ENCODE measurements at places on chromosomes 1 and 21. TPM values are rescaled to one million over a fixed set of nuclear protein-coding genes. Genes with fewer than 3 reads are reported as not detected.

- DNase-seq = peak; percentile 28
These were observed 296.6 kb downstream of the OMA1 start for GRCh38 chr1:58249737-58250586.

RXFP4 gene
- polyA plus RNA-seq = 0.32 TPM

PYCR2 gene
- 44.0 TPM for polyA plus RNA-seq

USP33 gene
- polyA plus RNA-seq = 97.7 TPM

DNA sequence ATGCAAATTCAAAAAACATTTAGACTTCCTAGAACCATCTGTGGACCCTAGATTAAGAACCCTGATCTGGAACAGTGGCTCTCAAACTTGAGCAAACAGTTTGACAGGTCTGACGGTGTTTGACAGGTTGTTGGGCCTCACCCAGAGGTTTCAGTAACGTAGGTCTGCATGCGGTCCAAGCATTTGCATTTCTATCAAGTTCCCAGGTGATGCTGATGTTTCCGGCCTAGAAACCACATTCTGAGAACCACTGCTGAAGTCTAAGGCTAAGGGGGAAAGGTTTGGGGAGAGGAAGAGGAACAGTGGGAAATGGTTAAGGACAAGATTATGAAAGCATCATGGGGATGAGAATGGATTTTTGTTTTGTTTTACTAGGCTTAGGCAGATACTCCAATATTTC is 48.6 kb downstream of the MDM4 start:
- DNase-seq = no peak

- no peak for DNase-seq
These were observed 638.7 kb upstream of the RGS18 start for GRCh38 chr1:191519519-191519918.

GRCh38 chr1:204726478-204726877 is 40.9 kb upstream of the LRRN2 start:
- no peak for DNase-seq

GRCh38 chr1:74356493-74356892 is 121.3 kb downstream of the TNNI3K start:
- DNase-seq = no peak

GRCh38 chr21:39363607-39364555 is 15.0 kb upstream of the HMGN1 start:
- DNase-seq = no peak

DENND2D gene
- polyA plus RNA-seq = 20.4 TPM

DNA sequence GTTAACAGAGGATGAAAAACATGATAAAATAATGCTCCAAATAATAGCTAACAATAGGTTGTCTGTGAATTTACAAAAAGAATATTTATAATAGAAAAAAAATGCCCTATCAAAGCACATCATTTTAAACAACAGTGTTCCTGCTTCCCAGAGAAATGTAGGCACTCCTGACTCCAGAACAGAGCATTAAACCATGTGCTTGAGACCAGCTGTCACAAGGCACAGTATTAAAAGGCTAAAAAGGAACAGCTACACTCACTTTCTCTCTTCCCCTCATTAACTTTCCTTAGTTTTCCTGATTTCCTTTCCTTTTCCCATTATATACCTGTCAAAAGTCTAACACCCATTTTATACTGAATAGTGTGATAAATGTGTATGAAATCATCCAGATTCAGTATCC is 10.9 kb downstream of the VAV3 start:
- no peak for DNase-seq

OPTC gene
- not detected for polyA plus RNA-seq

- DNase-seq = no peak
These were observed 3.5 kb downstream of the ZZZ3 start for GRCh38 chr1:77678660-77679610.
